ENCODE measurements at places on chromosomes 4 and X.

DNA sequence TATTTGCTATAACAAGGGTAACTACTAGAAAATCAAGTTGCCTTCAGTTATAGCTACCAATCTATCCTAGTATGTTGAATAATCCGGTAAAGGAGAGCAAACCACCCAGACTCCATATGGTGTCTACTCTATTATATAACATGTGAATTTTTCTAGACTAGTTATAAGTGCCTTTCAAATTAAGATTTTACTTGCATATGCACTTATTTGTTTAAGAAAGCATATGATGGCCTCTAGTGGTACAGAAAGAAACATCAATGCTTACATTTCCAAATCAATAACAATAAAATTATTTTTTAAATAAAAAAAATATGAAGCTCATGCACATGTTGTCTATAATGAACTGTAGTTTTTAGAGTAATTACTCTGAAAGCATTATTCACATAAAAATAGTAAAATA, 1516.4 kb upstream of the PABPC4L start:
- DNase-seq: no peak

GRCh38 chr4:91448668-91449330, 855.0 kb upstream of the GRID2 start:
- no peak for DNase-seq

DNA sequence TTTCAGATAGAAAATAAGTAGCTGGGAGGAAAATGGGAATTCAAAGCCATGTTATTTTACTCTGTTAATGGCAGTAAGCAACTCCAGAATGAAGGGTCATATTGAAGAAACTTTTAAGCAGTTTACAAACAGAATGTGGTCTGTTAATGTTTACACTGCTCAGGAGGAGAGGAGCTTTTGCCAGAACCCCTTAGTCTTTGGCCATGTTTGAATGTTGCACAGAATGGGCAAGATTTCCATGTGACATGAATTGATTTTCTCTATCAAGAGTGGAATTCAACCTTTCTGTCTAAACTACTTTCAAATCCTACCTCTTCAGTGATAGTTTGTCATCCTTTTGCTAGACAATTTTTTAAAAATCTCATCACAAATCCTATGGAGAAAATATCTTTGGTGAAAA, 115.8 kb upstream of the DGKK start:
- DNase-seq: no peak

- no peak for DNase-seq
Measured at GRCh38 chr4:5638316-5638715, 70.0 kb downstream of the EVC2 start.
